ENCODE measurements at places on chromosomes 16 and 17.
A peak's percentile ranks its signal among the peaks of the same experiment; 100 is the strongest.

- peaks cover 38% of the 10 kb centered on the region for H3K4me1 ChIP-seq
- peak overlapping the region; percentile 95 for H3K27ac ChIP-seq
- DNase-seq: no peak
- H3K27me3 ChIP-seq: no peaks in the 10 kb centered on the region
Observed at GRCh38 chr16:14501331-14502255, 128.5 kb downstream of the PARN start.

DNA sequence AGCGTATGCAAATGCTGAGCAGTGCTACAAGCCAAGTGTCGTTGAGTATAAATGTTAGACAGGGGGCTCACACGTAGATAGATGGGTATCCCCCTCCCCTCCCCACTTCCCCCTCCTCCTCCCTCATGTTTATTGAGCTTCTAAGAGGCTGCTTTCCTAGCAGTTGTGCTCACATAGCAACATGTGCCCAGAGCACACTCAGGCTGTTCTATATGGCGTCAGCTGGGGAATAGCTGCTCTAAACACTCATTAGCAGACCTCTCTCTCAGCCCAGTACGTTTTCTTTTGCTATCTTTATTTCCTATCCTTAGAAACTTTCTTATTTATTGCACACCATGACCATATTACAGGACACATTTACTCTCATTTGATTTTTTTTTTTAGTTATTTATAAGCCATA, 1.8 kb downstream of the KCNJ2 start:
- H3K27me3 ChIP-seq: peaks cover 16% of the 10 kb centered on the region
- peak overlapping the region; percentile 93 for H3K4me3 ChIP-seq
- H3K36me3 ChIP-seq: peaks cover 7% of the 10 kb centered on the region

- no peaks in the 10 kb centered on the region for H3K36me3 ChIP-seq
- peaks cover 3% of the 10 kb centered on the region for H3K27me3 ChIP-seq
- no peaks in the 10 kb centered on the region for H3K4me1 ChIP-seq
- no peak overlapping the region for H3K27ac ChIP-seq
- DNase-seq: no peak
Observed at GRCh38 chr16:56145369-56145768, 45.9 kb upstream of the GNAO1 start.

- no peak for DNase-seq
- peaks cover 4% of the 10 kb centered on the region for H3K36me3 ChIP-seq
Observed at GRCh38 chr16:67120025-67120424, 10.3 kb downstream of the PHAF1 start.

DNA sequence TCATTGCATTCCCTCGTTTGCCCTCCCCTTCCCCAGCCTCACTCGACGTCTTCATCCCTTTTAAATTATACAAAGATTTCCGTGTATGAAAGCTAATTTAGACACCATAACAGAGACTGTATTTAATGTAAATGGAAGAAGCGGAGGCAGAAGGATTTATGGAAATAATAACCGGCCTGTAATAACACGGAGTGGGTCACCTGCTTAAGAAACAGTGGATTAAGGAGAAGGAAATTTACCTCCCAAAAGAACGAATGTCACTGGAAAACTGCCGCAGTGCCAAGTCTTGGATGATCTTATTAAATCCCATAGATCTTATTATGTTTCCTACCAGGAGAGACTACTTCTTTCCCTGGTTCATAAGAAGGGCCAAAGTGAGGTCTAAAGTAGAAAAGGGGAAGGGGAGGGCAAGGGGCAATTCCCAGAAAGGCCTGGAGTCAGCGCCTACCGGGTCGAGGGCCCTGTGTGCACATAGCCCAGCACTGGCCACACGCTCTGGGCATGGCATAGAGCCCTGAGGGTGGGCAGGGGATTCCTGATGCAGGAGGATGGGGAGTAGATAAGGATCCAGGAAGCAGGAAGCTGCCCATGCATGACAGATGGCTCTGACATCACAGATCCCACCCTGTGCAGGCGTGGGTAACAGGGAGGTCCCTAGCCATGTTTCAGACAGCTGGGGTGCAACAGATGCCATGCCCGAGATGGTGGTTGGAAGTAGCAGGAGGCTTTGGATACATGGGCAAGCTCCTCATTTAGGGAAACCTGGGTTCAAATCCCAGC, 56.2 kb upstream of the RPL38 start:
- H3K27me3 ChIP-seq: peaks cover 12% of the 10 kb centered on the region
- no peak overlapping the region for H3K4me3 ChIP-seq
- no peak for DNase-seq

- peak; percentile 50 for DNase-seq
- no peaks in the 10 kb centered on the region for H3K4me1 ChIP-seq
- no peaks in the 10 kb centered on the region for H3K27me3 ChIP-seq
- no peak overlapping the region for H3K4me3 ChIP-seq
- no peak overlapping the region for H3K27ac ChIP-seq
Observed at GRCh38 chr17:258906-259305, 77.5 kb upstream of the DOC2B start.

GRCh38 chr16:1035066-1035415, 37.5 kb upstream of the SSTR5 start:
- H3K4me3 ChIP-seq: no peak overlapping the region
- DNase-seq: no peak
- H3K27me3 ChIP-seq: no peaks in the 10 kb centered on the region
- no peaks in the 10 kb centered on the region for H3K36me3 ChIP-seq
- H3K27ac ChIP-seq: no peak overlapping the region

- H3K36me3 ChIP-seq: no peaks in the 10 kb centered on the region
- H3K4me3 ChIP-seq: no peak overlapping the region
- H3K27me3 ChIP-seq: no peaks in the 10 kb centered on the region
- no peak for DNase-seq
- no peak overlapping the region for H3K27ac ChIP-seq
Observed at GRCh38 chr17:70961341-70961740, 792.0 kb downstream of the KCNJ2 start.

GRCh38 chr16:89491238-89491869, 993 bp upstream of the ANKRD11 start:
- H3K4me3 ChIP-seq: peak overlapping the region; percentile 96
- H3K4me1 ChIP-seq: peaks cover 39% of the 10 kb centered on the region
- H3K36me3 ChIP-seq: peaks cover 9% of the 10 kb centered on the region
- no peaks in the 10 kb centered on the region for H3K27me3 ChIP-seq
- no peak for DNase-seq

GRCh38 chr17:56109836-56110235, 43.4 kb upstream of the ANKFN1 start:
- H3K27ac ChIP-seq: no peak overlapping the region
- no peak overlapping the region for H3K4me3 ChIP-seq
- H3K4me1 ChIP-seq: peaks cover 7% of the 10 kb centered on the region
- H3K36me3 ChIP-seq: no peaks in the 10 kb centered on the region
- no peak for DNase-seq

DNA sequence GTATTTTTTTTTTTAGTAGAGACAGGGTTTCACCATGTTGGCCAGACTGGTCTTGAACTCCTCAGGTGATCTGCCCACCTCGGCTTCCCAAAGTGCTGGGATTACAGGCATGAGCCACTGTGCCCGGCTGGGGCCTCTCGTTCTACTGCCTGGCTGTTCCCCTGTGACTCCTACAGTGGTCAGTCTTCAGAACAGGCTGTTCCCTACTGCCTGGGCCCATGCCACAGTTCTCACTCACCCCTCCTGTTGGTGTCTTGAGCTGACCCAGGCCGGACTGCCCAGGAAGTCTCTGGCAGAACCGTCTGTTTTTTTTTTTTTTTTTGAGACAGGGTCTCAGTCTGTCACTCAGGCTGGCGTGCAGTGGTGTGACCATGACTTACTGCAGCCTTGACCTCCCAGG, 3.3 kb downstream of the CDK3 start:
- H3K4me3 ChIP-seq: no peak overlapping the region
- H3K36me3 ChIP-seq: peaks cover 8% of the 10 kb centered on the region
- no peak for DNase-seq
- H3K4me1 ChIP-seq: peaks cover 8% of the 10 kb centered on the region
- no peaks in the 10 kb centered on the region for H3K27me3 ChIP-seq

DNA sequence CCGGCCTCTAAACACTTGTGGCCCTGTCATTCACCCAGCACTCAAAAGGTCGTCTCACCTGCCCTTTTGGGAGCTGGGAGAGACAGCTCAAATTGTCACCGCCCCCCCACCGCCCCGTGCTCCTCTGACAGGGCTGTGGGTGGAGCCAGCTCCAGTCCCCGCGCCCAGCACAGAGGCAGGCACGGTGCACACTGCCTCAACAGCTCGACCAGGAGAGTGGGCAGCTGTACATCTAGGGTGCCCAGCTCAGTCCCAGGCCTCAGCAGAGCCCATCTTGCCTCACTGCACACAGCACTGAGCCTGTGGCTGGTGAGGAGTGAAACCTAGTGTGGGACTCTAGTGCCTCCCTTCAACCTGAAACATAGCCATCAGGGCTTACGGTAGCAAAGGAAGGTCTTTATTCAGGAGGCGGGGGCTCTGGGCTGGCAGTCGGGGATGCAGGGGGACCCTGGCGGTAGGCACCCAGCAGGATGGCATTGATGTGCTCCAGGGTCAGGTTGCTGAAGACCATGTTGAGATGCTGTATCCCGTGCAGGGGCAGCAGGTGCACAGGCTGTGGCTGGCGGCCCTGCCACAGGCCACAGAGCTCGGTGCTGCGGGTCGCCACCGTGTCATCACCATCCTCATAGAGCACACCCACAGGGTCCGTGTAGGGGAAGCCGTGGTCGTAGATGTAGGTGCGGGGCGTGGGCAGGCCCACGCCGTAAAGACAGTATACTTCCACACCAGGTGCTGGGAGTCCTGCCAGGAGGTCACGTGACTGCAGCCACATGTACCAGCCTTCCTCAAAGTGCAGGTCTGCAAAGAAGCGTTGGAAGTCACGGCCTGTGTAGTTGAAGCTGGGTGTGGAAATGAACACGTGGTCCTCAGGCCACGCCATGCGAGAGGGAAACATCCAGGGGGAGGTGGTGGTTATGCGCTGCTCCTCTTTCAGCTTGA, 3.1 kb upstream of the PSMB10 start:
- H3K4me1 ChIP-seq: peaks cover 19% of the 10 kb centered on the region
- H3K27ac ChIP-seq: no peak overlapping the region
- H3K36me3 ChIP-seq: peaks cover 3% of the 10 kb centered on the region
- peaks cover 2% of the 10 kb centered on the region for H3K27me3 ChIP-seq
- no peak for DNase-seq
- no peak overlapping the region for H3K4me3 ChIP-seq

GRCh38 chr17:63295288-63295687, 150.8 kb downstream of the CYB561 start:
- H3K27ac ChIP-seq: no peak overlapping the region
- H3K4me3 ChIP-seq: no peak overlapping the region
- DNase-seq: no peak
- no peaks in the 10 kb centered on the region for H3K27me3 ChIP-seq

DNA sequence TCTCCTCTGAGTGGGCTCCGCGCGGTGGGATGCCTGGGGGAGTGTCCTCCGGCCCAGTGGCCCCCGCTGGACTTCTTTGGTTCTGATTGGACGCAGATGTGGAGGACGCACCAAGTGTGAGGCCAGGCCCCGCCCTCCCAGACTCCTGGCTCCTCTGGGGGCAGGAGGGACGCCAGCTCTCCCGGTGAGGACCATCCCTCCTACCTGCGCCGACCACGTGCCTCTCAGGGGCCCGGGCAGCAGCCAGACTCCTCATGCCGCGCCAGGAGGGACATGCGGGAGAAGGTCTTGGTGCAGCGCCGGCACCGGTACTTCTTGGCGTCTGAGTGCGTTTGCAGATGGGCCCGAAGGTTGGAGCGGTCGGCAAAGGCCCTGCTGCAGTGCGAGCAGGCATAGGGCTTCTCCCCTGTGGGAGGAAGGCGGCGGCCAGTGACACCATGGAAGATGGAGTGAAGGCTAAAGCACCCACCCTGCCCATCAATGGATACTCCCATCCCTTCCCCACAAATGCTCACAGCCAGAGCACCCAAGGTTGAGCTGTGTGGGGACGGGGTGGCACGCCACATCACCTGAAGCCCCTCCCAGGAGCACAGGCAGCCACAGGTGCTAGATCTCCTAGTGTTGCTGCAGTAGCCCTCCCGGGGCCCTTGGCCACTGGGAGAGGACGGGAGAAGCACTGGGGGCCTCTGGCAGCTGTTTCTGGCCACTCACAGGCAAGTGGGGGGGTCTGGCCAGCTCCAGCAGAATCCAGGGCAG, 7.9 kb downstream of the SNAI3 start:
- peaks cover 11% of the 10 kb centered on the region for H3K27me3 ChIP-seq
- H3K36me3 ChIP-seq: no peaks in the 10 kb centered on the region
- no peak overlapping the region for H3K27ac ChIP-seq
- no peak overlapping the region for H3K4me3 ChIP-seq

DNA sequence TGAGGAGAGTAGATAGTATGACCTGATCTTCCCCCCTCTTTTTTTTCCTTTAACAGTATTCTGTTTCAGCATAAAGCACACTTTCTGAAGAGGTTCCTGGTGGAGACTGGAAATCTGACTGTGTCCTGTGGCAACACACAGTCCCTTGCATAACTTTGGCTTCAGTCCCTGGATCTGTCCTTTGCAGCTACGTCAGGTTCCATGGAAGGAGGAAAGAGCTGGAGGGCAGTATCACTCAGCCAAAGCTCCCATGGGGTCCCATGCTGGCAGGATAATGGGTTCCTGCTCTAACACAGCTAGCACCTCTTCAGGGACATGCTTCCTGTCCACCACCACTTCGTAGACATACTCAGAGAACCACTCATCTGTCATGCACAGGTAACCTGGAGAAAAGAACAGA, 13.3 kb upstream of the SLC6A4 start:
- H3K27me3 ChIP-seq: no peaks in the 10 kb centered on the region
- H3K36me3 ChIP-seq: peaks cover 27% of the 10 kb centered on the region
- no peak overlapping the region for H3K4me3 ChIP-seq
- DNase-seq: no peak
- no peak overlapping the region for H3K27ac ChIP-seq

Data from type B pancreatic cell (in vitro differentiated cells).